ENCODE measurements at places on chromosomes 6 and 20.

GRCh38 chr6:34958734-34959133 is 69.7 kb downstream of the ANKS1A start:
- DNase-seq = no peak

GRCh38 chr6:162568266-162568665 is 159.3 kb downstream of the PRKN start:
- DNase-seq = no peak

DNA sequence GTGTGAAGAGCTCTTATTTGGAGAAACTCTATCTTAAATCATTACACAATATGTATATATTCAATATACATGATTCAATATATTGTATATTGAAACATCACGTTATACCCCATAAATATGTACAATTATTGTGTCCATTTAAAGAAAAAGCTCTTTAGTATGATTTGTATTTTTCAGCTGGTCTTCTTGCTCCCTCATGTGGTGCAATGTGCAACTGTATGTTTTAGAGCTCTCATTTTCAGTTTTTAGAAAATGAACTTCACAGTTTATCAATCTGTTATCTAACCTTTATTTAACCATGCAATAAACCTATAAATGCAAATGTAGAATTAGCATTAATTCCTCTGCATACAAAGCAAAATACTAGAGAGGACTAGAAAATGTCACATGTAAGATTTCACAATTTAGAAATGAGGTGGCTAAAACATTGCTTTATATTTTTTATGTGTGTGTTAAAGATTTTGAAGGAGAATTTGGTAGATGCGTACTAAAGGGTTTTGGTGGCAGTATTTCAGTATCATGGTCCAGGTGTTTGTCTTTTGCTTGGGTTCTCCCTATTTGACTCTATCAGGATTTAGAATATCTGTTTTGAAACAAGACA is 167.1 kb downstream of the PHF3 start:
- DNase-seq = no peak

- no peak for DNase-seq
Measured at GRCh38 chr6:87914637-87915395, 132.8 kb upstream of the SPACA1 start.

GRCh38 chr20:46256293-46256692 is 52.0 kb downstream of the CDH22 start:
- DNase-seq = no peak

- DNase-seq = no peak
Measured at GRCh38 chr6:44169886-44170570, 11.4 kb downstream of the CAPN11 start.
